ENCODE measurements at places on chromosomes 3 and 15.

GRCh38 chr3:69821133-69821532, 81.9 kb downstream of the MITF start:
- DNase-seq = no peak

DNA sequence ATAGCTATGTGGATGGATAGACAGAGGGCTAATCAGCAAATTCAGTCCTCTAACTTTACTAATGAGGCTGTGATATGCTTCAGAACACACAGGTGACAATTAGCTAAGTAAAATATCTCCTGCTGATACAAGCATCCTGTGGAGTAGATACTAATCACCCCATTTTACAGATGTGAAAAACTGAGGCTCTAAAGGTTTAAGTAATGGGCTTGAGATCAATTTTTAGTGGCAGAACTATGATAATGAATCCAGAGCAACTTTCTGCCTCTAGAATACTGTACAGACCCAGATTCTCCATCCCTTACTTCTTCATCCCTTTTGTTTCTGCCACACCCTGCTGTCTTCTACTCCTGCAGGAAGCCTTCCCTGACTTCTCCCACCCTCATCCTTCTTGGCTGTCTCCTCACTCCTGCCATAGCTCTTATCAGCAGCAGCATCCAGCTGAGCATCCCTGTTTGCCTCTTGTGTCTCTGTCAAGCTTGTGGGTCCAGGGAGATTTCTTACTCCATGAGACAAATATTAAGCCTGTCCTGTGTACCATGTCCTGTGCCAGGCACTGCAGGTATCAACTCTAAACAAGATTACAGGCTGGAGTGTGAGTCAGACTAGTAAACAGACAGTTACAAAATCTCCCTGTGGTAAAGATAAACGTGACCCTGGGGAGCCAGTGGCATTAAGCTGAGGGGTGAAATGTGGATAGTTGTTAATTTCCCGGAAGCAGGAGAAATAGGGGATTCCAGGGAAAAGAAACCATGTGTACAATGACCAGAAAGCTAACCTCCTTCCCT, 39.2 kb downstream of the SLC6A11 start:
- DNase-seq = no peak

GRCh38 chr15:58136731-58137130, 1.4 kb upstream of the AQP9 start:
- no peak for DNase-seq

- no peak for DNase-seq
Measured at GRCh38 chr3:168620854-168621253, 525.1 kb upstream of the GOLIM4 start.

DNA sequence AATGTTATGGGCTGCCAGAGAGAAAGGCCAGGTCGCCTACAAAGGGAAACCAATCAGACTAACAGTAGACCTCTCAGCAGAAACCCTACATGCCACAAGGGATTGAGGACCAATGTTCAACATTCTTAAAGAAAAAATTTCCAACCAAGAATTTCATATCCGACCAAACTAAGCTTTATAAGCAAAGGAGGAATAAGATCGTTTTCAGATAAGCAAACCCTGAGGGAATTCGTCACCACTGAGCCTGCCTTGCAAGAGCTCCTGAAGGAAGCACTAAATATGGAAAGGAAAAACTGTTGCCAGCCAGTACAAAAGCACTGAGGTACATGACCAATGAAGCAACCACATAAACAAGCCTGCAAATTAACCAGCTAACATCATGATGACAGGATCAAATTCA, 33.1 kb downstream of the PYGO1 start:
- DNase-seq = no peak

DNA sequence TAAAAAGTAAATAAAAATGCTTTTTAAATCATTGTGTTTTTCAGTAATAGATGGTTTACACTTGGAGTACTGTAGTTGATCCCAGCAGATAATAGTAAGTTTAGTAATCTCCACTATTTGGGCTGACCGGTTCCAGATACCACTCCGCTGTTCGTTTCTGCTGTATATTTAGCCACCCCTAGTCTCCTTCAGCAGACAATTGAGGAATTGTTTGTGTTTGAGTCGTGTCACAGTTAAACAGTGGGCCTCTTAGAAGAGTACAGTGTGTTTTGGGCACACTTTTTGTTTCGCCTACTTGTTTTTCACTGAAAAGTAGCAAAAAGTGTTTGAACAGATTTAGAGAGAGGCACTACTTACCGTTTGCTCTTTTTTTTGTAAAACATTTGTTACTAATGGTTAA, 33.2 kb downstream of the PAK2 start:
- DNase-seq = no peak

DNA sequence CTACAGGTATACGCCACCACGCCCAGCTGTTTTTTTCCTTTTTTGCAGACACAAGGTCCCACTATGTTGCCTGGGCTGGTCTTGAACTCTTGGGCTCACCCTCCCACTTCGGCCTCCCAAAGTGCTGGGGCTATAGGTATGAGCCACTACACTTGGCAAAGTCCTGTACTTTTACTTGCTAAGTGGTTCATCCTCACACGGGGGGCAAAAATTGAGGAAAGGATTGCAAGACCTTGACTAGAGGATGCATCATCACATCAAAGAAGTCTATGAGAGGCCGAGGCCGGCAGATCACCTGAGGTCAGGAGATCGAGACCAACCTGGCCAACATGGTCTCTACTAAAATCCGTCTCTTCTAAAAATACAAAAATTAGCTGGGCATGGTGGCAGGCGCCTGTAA, 116.5 kb upstream of the FAM174B start:
- DNase-seq = no peak

- no peak for DNase-seq
Measured at GRCh38 chr3:73572368-73572767, 52.4 kb downstream of the PDZRN3 start.

GRCh38 chr15:31268108-31268501, 58.5 kb upstream of the KLF13 start:
- no peak for DNase-seq

DNA sequence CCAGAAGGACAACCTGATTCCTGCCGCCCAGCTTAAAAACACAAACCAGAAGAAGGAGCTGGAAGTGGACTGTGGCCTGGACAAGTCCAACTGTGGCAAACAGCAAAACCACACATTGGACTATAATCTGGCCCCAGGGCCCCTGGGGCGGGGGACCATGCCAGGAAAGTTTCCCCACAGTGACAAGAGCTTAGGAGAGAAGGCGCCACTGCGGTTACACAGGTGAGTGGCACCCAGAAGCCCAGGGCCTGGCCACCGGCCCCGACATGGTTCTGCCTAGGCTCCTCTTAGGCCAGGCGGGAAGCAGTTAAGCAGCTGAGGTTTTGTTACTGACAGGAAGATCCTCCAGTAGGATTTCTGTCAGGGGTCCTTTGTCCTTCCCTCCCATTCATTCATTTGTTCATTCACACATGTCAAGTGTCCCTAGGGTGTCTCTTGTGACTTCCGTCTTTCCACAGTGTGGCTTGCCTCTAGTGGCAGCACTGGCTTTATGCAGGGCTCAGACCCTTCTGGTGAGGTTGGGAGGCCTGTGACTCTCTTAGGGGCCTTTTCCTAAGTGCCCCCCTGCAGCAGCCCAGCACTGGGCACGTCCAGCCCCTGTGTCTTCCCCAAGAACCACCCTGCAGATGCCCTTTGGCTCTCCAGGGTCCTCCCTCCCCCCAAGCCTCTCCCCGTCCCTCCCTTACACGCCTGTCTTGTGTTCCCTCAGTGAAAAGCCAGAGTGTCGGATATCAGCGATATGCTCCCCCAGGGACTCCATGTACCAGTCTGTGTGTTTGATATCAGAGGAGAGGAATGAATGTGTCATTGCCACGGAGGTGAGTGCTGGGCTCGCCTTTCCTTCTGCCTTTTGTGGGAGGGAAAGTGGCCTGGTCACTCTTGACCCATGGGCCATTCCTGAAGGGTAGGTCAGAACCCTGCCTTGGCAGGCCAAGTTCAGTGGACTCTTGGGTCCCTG, 7.8 kb downstream of the DLL4 start:
- DNase-seq = no peak

- no peak for DNase-seq
Measured at GRCh38 chr15:38486936-38487335, 33.0 kb downstream of the FAM98B start.
